ENCODE measurements at places on chromosomes 3 and 15.

GRCh38 chr3:131608296-131608695 is 105.5 kb upstream of the MRPL3 start:
- DNase-seq, result no peak

DNA sequence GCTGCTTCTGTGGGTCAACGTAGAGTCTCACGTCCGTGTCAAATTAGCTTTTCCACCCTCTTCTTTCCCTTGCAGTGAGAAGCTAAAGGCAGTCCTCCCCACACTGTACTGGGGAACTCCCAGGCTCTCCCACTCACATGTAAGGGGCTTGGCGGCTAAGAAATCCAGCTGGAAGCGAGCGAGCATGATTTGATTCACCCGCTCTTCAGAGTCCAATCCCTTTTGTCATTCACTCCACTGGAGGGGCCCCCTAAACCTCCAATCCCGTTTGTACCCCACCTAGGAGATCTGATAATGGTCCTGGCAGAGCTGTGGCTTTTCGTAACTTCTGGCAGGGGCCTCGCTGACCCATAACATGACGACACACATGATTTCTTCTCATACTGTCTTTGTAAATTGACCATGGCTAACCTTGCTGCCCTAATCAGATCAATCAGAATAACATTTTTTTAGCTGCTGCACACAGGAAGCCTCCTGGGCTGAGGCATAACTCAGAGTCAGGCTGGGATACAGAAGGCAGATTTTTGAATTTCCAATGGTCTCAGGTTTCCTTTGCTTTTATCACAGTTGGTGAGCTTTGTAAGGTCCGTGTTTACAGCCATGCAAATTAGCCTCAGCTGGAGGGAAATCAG is 235.2 kb downstream of the GREM1 start:
- peak; percentile 42 for DNase-seq

- DNase-seq, result no peak
These were observed 42.0 kb upstream of the SKOR1 start for GRCh38 chr15:67783303-67783702.

GRCh38 chr15:66955001-66955516 is 110.3 kb upstream of the SMAD3 start:
- DNase-seq, result no peak

DNA sequence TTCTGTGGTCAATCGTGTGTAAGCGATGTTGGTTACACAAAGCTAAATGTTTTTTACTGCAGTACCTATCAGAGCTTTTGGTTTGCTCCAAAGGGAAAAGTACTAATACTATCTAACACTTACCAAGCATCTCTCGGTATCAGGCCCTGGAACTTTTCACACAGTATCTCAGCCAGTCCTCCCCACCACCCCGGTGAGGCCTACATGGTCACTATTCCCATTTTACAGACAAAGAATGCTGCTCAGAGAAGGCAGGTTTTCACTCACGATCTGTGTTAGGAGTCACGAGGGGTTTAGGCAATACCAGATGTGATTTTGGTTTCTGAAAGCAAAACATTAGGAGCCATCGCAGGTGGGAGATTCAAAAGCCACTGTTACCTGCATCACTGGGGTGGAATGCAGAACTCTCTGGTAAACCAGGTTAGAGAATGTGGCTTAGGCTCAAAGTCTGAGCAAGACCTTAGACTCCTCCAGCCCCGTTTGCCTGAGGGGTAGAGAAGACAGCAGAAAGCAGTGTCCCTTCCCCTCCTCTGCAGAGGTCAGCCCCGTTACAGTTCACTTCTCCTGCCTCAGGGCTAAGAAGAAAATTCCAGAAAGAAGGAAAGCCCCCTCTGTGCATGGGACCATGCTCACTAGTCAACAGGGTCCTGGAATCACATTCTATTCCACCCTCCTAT is 57.2 kb downstream of the XXYLT1 start:
- no peak for DNase-seq

- DNase-seq, result no peak
These were observed 894.2 kb downstream of the ROBO1 start for GRCh38 chr3:78873641-78874040.

All from hindlimb muscle (tissue), 1 donor.